MV-4-11 (cell line): ENCODE measurements at places on chromosomes 13 and 19.
A peak's percentile ranks its signal among the peaks of the same experiment; 100 is the strongest.

- DNase-seq, result no peak
These were observed at the start of gene BCL3 for GRCh38 chr19:44748426-44749254. TSS of gene BCL3 (plus strand) at chr19:44748708. CDS start at chr19:44748791, 83 bp downstream.

- DNase-seq, result no peak
These were observed 49.9 kb downstream of the KCTD12 start for GRCh38 chr13:76836311-76836710.

DNA sequence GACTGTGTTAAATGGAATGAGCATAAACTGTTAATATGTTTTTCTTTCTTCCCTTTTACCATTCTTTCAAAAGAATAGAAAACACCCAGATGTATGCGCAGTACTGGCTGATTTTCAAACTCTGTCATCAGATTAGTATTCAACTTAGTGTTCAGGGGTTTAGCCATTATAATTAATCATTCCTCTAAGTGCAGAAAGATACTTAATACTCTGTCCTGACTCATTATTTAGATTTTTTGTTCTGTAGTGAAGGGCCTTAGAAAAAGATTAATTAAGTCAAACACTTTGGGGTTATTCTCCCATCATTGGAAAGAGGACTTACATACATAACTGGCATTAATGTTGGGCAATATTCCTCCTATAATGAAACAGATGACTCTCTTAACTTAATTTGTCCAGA, 1316.7 kb upstream of the SLC10A2 start:
- DNase-seq, result no peak

DNA sequence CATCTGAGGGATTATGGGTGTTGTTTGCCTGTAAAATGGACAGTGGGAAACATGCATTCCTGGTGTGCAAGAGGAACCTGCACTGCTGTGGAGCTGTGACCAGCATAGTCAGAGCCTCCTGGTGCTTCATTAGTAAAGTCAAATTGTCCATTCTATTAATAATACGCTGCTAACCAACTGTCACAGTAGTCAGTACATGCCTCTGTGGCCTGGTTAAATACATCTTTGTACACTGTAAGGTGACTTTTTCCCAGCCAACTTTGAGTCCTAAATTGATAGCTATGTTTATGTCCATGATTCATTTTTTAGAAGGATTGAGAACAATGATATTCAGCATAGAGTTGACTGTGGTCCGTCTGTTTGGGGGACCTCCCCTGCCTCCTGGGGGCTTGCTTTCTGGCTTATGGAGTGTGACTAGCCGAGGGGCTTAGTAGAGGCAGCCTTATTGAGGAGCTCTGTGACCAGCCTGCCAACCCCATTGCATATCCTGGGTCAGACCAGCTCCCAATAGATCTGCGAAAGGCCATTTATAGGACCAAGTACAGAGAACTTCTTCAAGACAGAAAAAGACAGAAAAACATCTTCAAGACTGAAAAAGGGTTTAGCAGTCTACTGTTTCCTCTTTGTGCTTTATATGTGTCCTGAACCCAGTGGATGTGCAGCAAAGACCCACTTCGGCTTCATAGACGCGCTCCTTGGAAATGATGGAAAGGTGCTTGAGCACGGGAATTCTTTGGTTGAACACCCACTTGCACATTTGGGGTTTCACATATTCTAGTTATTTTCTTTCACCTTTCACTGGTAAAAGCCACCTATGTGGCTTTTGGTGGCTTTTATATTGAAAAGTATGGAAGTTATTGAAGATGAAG, 4.3 kb downstream of the GPR183 start:
- DNase-seq, result no peak

GRCh38 chr13:37878496-37878895, 8.9 kb upstream of the TRPC4 start:
- no peak for DNase-seq

DNA sequence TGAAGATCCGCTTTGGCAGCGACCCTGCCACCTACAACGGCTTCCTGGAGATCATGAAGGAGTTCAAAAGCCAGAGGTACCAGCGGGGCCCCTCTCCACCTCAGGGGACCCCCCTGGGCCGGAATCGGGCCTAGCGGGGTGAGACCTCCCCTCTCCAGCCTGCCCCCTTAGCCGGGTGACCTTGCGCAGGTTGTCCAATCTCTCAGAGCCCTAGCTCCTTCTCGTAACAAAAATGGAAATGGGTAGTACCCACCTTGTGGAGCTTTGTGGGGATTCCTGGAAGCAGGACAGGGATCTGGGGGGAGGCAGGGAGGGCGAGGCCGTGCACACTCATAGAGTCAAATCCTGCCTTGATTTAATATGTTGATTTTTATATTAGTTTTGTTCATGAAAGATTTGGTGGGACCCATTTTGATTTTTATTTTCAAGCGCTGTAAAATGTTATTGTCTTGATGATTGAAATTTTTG, 658 bp downstream of the SIN3B start:
- DNase-seq, result no peak

DNA sequence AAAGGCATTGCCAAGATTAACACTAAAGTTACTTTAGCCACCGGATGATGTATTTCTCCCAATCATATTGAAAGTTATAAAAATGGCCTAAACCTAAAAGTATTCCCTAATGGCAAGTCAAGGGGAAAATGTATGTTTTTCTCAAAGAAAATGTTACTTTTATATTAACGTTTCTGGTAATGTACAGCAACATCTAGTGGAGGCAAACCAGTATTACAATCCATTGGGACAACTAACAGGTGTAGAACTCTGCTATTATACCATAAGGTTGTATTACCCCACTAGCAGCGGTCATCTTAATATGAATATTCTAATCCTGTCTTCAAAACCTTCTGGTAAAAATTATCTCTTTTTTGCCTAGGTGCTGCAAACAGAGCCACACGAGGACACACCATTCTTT, 69.2 kb downstream of the ZNF100 start:
- DNase-seq, result peak; percentile 13

- DNase-seq, result no peak
These were observed 113.7 kb downstream of the DNAJC15 start for GRCh38 chr13:43136920-43137575.

DNA sequence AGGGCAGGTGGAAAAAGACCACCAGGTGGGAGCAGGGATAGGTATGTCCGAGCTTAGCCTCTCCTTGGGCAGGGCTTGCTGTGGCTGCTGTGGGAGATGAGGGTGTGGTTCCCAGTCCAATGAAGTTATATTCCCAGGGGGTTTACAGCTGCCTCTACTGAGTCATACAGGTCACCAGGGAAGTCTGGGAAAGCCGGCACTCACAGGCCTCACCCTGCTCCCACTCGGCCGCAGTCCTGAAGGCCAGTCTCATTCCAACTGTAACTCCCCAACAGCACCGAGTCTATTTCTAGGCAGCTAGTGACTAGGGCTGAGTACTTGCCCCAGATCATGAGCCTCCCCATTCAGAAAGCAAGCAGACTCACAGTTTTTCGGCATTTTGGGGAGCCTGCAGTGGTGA, 77.1 kb downstream of the FNDC3A start:
- DNase-seq, result no peak

DNA sequence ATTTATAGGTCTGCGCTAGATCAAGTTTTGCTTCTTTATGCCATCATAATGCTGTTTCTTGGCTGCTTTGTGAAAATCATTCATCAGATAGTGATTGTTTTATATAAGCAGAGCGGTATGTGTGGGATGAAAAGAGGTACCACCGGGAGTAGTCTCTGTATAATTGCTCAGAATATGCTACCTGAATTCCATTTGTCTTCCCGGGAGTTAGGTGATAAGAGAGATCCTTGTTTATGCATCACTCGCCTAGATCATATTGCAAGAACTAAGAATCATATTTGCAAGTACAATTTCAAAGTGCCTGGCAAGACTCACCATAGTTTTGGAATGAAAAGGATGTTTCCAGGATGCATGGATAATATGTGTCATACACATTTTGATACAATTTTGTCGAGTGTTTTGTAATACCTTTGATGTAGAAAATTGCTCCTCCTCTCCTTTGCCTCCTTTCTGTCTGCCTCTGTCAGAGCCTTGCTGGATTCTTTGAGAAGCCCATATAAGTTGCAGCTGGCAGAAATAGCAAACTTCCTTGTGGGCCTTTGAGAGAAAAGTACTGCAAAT, 1306.0 kb upstream of the SLC10A2 start:
- DNase-seq, result no peak

DNA sequence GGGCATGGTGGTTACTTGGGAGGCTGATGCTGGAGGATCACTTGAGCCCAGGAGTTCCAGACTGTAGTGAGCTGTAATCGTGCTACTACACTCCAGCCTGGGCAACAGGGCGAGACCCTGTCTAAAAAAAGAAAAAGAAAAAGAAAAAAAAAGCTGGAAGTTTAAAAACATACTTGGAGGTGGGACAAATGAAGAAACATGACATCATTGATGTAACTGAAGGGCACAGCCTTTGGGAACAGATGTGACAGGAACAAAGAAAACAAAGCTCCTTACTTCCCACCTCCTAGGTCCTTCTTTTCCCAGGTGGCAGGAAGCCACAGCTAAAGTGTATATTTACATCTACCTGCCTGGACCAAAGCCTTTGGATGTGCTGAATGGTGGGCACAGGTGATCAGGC, 1.9 kb downstream of the PEX11G start:
- no peak for DNase-seq

DNA sequence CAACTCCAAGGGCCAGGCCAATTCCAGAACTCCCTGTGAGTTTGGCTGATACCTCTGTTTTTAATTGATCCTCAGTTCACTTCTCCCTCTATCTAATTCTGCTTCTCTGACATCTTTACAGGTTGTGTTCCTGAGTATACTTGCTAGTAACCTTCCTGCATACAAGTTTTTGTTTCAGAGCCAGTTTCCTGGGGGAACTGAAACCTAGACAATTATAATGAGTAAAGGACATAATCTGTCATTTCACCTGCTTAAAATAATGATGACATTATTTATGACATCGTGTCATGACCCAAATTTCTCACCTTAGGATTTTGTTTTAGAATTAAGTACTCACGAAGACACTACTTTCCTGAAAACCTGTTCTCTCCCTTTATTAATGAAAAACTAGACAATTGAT, 12.5 kb upstream of the MYCBP2 start:
- DNase-seq, result no peak

GRCh38 chr19:42290523-42291434, 11.2 kb upstream of the PRR19 start:
- peak; percentile 33 for DNase-seq

DNA sequence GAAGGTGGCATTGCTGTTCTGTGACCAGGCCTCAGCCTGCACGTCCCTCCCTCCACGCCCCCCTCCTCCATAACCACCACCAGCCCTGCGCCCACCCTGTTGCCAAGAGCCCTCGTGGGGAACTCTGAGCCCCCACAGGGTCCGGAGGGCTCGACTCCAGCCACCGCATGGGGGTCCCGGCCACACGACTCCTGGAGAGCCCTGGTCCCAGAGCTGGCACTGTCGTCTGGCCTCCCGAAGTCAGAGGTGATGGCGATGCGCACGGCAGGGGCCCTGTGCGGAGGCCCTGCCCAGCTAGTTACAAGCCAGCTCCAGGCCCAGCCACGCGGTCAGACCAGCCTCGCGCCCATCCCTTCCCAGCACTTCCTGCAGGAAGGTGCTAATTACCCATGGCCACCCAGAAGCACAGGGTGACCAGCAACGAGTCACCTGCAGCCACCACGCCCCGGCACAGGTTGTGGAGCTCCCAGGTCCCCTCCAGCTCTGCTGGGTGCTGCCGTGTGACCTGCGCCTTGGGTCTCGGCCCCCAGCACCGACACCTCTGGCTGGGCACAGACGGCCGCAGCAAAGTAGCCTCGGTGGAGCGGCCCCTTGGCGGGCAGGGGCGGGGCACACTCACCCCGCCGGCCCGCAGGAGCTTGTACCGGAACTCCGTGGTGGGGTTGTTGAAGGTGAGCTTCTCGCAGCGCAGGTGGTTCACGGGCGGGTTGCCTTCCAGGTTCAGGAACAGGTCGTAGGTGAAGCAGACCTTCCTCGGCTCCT, 49.6 kb downstream of the MLLT1 start:
- DNase-seq, result no peak

DNA sequence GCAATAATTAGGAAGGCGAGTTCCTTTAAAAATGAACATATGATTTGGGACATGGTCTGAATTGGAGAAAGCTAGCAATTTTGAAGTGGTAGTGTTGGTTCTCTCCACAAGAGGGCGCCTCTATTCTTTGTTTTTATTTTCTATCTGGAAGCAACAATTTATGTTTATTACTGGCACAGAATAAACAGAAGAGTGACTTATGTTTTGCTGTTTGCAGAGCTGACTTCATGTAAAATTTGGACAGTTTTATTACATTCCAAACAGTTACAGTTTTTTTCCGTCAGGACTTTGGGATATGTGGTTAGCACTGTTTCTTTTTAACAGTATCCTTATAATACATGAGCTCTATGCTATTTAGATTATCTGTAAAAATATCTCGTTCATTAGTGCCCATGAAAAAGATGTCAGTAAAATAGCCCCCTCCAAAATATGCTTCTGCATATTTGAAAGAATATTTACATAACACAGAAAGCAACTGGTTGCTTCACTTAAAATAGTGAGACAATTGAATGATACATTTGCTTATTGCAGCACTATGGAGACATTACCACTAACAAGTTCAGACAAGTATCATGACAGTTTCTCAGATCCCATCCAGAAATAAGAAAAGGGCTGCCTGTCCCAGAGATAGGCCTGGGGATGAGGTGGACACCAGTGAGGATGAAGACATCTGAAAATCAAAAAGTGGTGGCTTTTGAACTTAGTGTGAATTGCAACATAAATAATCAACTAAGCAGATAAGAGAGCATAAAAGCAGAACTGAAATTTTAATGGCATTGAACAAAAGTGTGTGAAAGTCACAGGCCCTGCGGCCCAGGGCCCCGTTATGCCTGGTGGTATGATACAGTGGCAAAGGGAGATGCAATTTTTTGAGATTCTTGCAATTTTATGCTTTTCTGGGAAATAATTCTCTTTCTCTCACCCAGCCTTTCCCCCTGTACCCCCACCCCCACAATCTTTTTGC, 32.3 kb upstream of the FGF9 start:
- peak; percentile 71 for DNase-seq

DNA sequence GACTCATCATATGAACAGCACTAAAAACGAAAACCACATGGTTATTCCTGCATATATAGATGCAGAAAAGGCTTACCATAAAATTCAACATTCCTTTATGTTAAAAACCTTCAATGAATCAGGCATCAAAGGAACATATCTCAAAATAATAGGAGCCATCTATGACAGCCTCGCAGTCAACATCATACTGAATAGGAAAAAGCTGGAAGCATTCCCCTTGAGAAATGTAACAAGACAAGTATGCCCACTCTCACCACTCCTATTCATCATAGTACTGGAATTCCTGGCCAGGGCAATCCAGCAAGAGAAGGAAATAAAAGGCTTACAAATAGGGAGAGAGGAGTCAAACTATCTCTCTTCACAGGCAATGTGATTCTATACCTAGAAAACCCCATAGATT, 179.6 kb upstream of the HTR2A start:
- no peak for DNase-seq

GRCh38 chr13:24087605-24088225, 72.8 kb upstream of the SPATA13 start:
- DNase-seq, result no peak
